ENCODE measurements at places on chromosomes 6 and 20.

GRCh38 chr6:85191656-85192055 is 258.2 kb upstream of the NT5E start:
- DNase-seq = no peak

- no peak for DNase-seq
Observed at GRCh38 chr20:62537649-62538292, 62.0 kb upstream of the GATA5 start.

DNA sequence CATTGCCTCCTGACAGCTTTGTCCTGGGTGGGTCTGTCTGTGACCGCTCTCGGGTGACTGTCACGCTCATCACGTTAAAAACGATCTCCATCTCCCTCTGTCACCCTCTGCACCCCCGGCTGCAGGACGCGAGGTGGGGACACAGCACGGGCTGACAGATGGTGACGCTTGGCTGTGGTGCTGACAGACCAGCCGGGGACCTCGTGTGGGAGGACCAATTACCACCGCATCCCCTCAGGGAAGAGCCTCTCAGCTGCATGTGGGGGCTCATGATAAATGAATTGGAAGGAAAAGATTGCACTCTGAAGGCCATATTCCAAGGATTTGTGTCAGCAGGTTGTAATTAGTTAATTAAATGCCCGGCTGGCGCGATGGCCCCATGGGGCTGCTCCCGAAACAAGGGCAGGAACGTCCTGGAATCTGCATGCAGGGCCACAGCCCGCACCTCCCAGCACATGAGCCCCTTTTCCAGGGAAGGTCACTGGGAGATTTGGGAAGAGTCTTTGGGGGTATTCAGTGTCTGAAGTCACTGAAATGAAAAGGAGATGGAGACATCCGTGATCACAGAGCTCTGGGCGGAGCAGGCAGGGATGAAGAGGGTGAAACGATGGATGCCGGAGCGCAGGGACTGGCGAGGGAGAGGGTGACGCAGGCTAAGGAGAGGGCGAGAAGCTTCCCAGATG is 87.1 kb downstream of the ERMARD start:
- DNase-seq = no peak

DNA sequence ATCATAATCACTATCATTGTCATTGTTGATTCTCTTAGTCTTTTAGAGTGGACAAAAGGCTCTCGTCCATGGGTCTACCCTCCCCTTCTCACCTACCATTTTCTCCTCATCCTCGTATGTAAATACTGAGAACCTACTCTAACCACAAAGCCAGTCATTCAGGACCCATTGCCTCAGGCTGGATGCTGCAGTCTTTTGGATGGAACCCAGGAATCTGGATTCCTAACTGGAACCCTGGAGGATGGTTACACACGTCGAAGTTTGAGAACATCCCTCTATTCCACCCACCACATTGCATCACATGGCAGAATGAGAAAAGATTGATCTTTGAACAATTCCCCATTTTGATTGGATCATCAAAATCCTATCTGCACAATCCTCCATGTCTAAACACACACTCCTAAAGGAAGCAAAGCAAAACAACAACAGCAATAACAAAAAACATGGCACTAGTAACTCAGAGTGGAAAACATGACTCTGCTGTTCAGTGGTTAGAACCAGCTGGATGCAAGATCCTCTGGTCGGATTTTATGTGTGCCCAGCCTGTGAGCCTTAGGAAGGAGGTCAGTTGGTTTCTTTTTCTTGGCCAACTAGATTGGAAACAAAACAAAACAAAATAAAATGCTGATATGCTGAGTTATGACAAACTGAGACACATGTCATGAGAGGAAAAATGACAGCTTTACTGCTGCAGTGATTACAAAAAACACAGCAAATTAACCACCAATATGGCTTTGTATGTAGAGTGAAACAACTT is 38.0 kb downstream of the TSHZ2 start:
- DNase-seq = no peak

DNA sequence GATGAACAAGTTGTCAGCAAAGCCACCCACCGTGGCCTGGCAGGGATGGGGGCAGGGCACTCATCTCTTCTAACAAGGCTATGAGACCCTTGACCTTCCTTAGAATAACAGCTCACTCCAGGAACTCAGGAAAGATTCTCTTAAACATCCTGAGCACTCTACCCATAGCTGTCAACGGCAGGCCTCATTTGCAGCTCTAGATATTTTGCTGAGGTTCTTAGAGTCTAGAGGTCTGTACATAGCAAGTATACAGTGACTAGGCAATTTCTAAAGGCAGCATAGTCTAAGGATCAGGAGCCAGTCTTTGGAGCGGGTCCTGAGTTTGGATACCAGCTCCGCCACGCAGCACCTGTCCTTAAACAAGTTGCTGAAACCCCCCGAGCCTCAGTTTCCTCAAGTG is 11.7 kb downstream of the TRERF1 start:
- no peak for DNase-seq

DNA sequence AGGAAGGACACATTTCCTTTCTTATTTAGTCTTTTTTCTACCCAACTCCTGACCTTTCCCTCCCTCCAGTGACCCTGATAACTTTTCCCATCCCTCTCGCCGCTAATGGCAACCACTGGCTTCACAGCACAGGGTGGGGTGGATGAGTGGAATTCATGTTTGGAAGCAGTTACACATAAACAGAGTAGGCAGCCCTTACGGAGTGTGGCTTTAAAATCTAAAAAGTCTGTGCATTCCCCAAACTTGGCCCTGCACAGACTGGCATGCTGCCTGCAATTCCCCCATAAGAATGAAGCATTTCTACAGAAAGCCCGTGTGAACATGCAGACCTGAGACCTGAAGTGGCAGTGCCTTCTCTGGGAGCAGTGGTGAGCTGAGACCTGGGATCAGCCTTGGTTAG is 275.9 kb upstream of the PRND start:
- no peak for DNase-seq

- DNase-seq = no peak
Observed at GRCh38 chr20:40335901-40336351, 353.1 kb downstream of the MAFB start.

GRCh38 chr20:12638633-12639312 is 370.0 kb upstream of the SPTLC3 start:
- DNase-seq = no peak

DNA sequence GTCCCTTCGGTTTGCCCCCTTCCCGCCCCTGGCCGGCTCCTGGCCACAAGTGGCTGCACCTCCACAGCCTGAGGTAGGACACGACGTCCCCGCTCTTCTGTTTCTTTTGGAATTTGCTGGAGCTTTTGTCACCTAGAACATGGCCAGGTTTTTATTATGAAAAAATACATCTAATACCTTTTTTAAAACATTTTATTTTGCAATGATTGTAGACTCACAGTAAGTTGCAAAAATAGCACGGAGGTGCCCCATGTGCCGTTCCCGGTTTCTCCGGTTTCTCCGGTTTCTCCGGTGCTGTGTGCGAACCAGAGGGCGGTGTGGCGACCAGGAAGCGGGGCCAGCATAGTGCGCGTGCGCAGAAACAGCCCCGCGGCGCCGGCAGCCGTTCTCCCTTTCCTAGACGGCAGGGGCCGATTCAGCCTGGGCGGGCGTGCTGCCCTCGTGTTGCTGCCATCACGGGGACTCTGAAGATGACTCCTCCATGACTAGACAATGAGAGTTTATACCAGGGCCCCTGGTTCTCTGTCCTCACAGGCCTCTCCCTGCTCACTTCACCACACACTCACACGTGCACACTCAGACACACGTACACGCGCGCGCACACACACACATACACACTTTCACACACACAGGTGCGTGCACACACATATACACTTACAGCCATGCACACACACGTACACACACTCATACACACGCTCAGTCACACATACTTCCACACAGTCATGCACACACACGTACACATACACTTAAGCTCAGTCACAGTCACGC is 102.1 kb downstream of the TMEM242 start:
- DNase-seq = peak; percentile 63
